ENCODE measurements at places on chromosomes 16 and 17.
A peak's percentile ranks its signal among the peaks of the same experiment; 100 is the strongest.

DNA sequence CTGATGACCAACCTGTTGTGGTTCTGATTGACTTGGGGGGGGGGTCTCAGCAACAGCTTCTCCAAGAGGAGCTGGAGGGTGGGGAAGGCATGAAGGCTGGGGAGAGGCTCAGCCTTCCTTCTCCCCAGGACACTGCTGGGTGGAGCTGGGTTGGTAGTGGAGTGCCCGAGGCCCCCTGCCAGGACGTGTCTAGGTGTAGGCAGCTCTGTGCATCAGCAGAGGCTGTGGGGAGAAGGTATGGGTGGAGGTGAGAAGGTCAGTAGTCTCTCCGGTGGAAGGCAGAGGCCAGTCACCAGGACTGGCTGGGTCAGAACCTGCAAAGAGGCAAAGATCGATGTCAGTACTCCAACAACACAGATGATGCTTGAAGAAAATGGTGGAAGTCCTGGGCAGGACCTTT lies 3.9 kb downstream of the CHAD start:
- DNase-seq = no peak

- peak; percentile 34 for DNase-seq
Observed at GRCh38 chr16:2223942-2224486, 623 bp downstream of the E4F1 start.

GRCh38 chr16:23296994-23297393 lies 5.1 kb upstream of the SCNN1B start:
- no peak for DNase-seq

- DNase-seq = no peak
Observed at GRCh38 chr17:35545150-35545549, 7.7 kb upstream of the SLFN12L start.

GRCh38 chr17:65498816-65499215 lies 62.6 kb downstream of the AXIN2 start:
- no peak for DNase-seq

GRCh38 chr16:78407191-78407590 lies 307.7 kb downstream of the WWOX start:
- peak; percentile 38 for DNase-seq

DNA sequence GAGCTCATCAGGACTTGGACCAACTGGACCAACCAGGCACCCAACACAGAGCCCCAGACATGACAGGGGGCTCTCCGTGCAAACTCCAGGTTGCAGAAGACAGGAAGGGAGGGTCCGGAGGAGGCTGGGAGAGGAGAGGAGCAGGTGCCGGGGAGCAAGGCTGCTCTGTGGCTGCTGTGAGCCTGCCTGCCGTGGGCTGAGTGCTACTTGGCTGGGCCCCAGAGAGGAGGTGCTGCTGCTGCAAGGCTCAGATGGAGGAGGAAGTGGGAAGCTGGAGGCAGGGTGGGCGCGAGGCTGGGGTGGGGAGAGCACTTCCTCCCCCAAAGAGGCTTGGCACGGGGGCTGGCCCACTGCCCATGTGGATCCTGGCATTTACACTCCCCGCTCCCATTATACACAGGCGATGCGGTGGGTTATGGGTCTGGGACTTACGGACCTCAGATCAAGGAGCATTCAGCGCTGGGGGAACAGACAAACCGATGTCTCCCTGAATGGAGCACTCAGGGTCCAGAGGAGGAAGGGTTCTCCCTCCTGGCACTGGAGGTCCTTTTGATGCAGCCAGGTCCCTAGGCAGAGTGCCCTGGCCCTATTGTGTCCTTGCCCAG lies 15.9 kb downstream of the EPOP start:
- DNase-seq = no peak

DNA sequence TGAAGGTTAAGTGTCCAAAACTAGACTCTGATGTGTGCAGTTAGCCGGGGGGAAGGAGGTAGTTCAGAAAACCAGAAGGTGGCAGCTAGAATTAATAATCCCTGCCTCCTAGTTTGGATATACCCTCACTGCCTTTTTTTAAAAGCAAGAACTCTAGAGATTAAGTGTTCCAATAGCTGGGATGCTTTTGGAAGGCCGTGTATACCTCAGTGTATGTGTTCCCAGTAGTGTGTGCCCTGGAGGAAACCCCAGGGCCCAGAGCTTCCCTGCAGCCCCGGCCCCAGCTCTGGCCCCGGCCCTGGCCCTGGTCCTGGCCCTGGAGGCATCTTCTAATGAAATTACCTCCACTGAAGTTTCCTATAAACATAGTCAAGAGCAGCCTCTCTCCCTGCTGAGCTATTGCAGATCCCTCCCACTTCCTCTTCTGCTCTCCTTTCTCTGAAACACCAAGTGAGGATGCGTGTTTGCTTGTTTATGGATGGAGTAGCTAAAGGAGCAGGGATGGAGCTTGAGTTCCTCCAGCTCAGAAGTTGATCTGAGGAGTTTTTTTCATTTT lies 130.7 kb downstream of the PRKCA start:
- DNase-seq = peak; percentile 36

GRCh38 chr16:16025214-16025968 lies 76.0 kb downstream of the ABCC1 start:
- DNase-seq = peak; percentile 70

DNA sequence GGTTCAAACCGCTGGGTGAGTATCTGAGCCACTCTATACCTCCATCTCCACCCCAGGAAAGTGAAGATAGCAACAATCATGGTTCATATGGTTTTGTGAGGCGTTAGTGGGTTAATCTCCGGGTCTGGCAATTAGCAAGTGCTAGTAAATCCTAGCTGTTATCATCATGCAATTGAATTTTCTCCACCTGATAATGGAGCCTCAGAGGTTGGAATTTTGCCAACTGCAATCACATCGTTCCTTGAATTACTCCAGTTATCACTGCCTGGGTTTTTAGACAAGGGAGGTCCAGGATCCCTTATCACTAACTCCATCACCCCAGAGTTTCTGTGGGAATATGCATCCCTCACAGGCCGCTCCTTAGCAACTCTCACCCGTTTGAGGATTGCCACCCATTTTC lies 311.5 kb downstream of the RBFOX1 start:
- no peak for DNase-seq

DNA sequence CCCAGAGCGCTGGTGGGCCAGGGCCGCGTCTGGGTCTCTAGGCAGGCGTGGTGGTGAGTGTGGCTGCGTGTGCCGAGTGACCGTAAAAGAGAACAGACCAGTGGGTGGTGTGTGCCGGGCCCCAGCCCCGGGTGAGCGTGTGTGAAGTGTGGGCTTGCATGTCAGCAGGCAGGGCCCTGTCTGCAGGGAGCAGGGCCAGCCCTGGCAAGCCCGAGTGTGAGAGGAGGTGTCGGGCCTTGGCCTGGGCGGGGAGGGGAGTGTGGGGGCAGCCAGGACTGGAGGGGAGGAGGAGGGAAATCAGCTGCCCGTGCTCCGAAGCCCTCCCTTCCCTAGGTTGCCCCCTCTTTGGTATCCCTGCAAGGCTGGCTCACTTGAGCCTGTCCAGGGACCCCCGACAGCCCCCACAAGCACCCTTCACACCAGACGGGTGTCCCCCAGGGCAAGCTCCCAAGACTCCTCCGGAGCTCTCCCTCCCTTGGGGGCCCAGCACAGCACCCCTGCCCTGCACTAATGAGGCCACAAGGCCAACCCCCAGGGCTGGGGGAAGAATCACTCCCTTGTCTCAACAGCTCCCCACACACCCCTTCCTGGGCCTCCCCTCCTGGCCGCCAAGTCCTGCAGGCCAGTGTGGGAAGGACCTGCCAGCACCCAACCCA lies 1.9 kb downstream of the USH1G start:
- no peak for DNase-seq

DNA sequence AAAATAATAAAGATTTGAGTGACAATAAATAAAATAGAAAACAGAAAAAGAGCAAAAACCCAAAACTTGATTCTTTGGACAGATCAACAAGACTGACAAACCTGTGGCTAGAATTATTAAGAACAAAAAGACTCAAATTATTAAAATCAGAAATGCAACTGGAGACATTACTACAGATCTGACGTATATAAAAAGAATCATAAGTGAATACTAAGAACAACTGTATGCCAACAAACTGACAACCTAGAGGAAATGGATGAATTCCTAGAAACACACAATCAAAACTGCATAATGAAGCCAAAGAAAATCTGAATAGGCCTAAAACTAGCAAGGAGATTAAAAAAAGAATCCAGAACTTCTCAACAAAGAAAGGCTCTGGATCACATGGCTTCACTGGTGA lies 47.4 kb downstream of the NETO2 start:
- DNase-seq = no peak

- DNase-seq = no peak
Observed at GRCh38 chr17:74126179-74126900, 77.1 kb upstream of the RPL38 start.

- no peak for DNase-seq
Observed at GRCh38 chr17:76139801-76140660, 1.0 kb downstream of the FOXJ1 start.

DNA sequence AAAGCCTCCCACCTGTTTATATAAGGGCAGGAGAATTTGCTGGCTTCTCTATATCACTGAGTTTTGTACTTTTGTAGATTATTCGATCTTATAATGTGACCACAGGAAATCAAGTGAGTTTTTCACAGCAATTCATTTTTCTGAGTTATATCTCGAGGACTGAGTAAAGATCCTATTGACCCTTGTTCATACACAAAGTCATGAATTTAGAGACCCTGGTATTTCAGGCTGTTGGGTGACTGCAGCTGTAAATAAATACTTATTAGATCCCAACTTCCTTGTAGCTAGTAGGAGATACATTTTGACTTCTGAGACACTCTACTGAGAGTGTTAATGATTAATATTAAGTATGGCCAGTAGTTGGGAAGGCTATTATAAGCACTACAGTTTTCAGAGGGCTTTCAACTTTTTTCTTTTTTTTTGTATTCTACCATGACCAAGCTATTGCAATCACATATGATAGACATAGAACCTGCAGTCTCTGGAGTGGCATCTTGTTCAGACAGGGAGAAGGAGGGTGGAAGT lies 3.2 kb upstream of the KRT20 start:
- DNase-seq = no peak

GRCh38 chr17:17729620-17730249 lies 48.5 kb downstream of the RAI1 start:
- no peak for DNase-seq

DNA sequence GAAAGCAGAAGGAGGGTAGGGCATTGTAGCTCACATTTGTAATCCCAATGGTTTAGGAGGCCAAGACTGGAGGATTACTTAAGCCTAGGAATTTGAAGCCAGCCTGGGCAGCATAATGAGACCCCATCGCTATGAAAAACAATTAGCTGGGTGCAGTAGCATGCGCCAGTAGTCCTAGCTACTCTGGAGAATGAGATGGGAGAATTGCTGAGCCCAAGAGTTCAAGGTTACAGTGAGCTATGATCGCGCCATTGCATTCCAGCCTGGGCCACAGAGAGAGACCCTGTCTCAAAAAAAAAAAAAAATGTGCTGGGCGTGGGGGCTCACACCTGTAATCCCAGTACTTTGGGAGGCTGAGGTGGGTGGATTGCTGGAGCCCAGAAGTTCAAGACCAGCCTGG lies 5.0 kb downstream of the ATF7IP2 start:
- no peak for DNase-seq

- DNase-seq = no peak
Observed at GRCh38 chr16:63578791-63579190, 1542.6 kb upstream of the CDH8 start.

DNA sequence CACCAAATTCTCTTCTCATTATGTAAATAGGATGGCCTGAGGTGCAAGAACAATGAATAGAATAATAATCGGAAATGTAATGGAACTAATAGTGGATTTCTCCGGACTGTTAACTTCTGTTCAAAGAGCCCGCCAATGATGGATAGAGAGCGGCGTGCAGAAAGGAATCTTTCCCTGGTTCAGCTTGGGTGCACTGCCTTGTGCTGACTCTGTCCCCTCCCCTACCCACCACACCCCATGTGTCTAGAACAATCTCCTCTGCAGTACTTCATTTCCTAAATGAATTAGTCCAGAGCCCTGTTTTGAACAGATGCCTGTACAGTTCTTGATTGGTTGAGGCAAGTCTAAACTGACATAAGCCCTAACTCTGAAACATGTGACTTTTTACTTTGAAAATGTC lies 125.4 kb downstream of the CDH13 start:
- DNase-seq = no peak

GRCh38 chr16:87836844-87837581 lies 32.3 kb downstream of the SLC7A5 start:
- no peak for DNase-seq

DNA sequence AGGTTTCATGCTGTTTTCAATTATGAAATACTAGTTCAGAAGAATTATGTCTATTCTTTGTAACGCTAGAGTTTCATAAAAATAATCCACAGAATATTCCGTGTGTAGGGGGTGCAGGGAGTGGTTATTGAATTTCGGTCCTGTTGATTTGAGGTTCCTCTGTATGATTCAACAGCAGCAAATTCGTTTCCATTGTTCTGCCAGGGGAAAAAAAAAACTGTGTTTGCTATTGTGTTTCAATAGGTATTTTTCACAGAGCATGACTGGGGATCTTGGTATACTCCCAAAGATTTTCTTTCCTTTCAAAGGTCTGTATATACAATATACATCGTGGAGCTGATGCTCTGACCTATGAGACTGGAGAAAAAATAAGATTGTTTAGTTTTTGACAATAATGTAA lies 15.8 kb downstream of the SHISA9 start:
- DNase-seq = no peak
